Activated gamma-delta T cell treated with anti-CD3 and anti-CD28 coated beads, Interleukin-2, amount 50 U/mL, for 16 hours (primary cell): ENCODE measurements at places on chromosomes 4 and X.

- DNase-seq, result no peak
These were observed 12.9 kb upstream of the PAK3 start for GRCh38 chrX:111083081-111083480.

DNA sequence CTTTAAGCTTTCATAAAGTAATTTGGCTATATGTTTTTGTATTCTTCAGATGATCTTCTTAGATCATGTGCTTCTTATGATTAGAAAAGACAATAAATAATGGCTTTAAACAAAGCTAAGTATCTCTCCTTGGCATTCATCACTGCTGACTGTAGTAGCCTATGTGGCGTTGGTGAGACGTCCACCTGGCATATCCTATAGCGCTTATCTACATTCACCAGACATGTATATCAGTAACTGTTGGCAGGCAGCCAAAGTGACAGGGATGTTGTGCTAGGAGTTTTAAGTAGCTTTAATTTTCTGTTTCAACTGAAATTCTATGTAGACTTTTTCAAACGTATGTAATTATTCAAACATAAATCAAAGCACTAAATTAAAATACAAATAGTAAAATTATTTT lies 276.4 kb downstream of the IL15 start:
- no peak for DNase-seq

DNA sequence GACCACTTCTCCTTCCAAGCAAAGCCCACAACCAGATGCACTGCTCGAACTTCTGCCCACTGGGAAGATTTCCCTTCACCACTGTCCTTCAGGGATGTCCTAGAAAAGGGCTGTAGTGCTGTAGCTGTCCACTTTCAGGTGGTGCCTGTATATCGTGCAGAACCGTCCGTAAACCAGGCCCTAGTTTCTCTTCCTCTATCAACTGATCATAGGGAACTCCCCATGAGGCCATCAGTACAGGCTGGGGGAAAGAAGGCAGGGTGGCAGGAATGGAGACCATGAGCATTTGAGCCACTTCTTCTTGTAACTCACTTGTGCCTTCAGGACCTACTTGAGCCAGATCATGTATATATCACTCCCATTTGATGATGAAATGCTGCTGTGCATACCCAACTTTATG lies 57.3 kb upstream of the FAM9B start:
- DNase-seq, result no peak

DNA sequence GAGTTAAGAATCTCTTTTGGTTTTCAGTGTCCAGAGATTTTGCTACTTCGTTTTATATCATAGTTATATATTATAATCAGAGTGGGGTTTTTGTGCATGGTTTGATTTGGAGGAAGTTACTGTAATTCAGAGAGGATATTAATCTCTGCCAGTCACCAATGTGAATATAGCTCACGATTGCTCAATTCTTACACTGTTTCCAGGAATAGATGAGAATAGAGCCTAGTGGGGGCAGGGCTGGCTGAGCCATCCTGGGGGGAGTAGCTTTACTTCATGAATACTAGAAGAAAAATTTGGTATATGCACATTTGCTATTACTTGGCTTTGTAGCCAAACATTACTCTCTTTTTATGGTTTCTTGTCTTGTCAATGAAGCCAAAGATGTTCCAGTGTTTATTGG lies 60.9 kb upstream of the TRPC3 start:
- no peak for DNase-seq

- no peak for DNase-seq
These were observed 21.1 kb downstream of the PNMA6E start for GRCh38 chrX:153379971-153380581.

GRCh38 chrX:10048076-10048475 lies 80.9 kb downstream of the CLDN34 start:
- no peak for DNase-seq

DNA sequence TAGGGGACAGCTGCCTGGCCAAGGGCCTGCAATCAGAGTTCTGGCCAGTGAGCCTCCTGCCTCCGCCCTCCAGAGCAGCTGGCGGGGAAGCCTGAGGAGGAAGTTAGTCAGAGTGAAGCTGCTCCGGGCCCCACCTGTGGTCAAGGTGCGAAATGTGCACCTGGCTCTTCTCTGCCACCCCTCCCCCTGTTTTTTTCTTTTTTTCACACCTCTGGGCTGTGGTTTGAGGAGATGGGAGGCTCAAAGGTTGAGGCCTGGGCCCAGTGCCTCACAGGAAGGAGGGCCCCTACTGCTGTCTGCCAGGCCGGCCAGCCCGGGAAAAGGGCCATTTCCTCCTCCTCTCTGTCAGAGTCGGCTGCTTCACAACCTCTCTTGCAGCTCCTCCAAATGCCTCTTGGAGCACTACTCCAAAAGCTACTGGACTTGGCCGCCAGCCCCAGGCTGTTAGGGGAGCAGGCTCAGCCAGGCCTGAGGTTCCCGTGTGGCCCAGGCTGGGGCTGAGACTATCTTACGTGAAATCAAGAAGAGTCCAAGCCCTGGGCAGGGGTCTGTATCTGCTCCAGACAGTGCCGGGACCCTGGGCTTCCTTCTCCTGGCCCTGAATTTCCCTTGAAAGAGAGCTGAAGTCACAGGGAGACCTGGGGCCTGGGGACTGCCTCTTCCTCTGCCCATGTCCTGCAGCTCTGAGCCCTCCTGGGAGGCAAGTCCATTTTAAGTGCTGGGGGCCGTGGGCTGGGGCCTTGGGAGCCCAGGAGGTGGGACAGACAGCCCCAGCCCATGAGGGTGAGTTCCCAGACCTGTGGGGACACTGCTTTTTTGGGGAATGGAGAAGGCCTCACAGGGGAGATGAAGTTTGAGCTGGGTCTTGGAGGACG lies 4.5 kb upstream of the CXCR3 start:
- DNase-seq, result peak; percentile 71

DNA sequence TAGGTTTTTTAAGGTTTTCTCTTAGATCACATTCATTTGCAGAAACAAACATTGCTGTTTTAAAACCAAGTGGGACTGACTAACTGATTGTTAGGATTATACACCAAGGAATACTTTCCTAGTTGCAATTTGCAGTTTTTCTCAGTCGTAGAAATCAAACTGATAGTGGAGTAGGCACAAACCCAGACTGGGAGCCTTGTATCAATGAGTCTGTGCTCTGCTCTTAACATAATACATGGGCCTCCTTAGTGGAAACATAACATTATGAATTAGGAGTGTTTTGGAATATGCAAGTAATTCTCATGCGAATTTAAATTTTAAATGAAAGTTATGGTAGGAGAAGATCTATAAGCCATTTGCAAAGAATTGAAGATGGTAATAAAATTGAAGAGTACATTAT lies 223.5 kb downstream of the CLCN4 start:
- no peak for DNase-seq

GRCh38 chr4:113822555-113823290 lies 61.2 kb upstream of the CAMK2D start:
- no peak for DNase-seq

DNA sequence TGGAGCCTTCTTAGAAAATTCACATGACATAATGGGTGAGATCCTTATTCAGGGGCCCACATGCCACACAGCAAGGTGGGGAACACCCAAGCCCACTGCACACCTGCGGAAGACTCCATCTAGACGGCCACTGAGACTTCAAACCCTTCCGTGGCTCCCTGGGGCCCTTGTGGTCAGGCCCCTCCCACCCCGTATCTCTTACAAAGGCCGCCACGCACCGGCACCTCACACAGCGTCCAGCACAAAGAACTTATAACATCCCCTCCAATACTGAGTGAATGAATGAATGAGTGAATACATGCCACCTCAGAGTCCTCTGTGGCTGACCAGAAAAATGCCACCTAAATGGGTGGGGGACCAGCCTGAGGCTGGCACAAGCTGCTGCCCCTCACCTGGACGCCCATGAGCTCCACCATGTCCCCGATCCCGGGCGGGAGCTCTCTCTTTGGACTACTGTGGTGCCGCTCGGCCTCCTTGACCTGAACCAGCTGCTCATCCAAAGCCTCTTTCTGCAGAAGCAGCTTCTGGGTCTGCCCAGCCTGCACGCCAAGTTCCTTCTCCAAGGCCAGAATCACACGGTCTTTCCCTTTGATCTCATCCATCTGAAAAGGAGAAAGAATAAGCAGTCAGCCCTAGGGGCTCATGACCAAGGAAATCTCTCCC lies 66.9 kb upstream of the C4orf50 start:
- DNase-seq, result no peak

DNA sequence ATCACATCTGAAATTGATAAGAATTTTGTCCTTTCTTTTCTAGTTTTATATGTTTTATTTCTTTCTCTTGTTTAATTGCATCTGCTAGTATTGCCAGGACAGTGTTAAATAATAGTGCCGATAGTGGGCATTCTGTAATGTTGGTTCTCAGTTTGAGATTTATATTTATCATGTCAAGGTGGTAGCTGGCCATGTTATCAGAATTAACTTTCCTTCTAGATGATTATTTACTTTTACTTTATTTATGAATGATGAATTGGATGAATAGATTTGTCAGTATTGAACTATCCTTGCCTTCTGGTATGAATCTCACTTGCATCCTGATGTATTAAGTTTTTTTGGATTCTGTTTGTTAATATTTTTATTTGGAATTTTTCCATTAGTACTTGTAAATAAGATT lies 42.7 kb downstream of the METAP1 start:
- DNase-seq, result no peak

DNA sequence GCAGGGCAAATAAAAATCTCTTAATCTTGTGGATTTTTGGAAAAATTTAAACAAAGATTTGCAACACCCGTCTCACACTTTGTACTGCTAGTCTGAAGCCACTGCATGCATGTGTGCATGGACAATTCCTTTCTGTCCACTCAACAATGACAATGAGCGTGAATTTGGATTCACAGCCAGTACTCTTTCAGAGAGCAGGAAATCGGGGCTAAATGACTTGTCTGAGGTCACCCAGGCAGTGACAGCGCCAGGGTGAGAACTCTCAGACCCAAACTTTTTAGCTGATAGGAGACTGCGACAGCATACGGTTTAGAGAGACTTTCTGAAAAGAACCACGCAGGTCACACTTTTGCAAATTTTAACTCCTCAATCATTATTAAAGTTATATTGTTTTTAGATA lies 90.9 kb downstream of the ZNF827 start:
- DNase-seq, result no peak

DNA sequence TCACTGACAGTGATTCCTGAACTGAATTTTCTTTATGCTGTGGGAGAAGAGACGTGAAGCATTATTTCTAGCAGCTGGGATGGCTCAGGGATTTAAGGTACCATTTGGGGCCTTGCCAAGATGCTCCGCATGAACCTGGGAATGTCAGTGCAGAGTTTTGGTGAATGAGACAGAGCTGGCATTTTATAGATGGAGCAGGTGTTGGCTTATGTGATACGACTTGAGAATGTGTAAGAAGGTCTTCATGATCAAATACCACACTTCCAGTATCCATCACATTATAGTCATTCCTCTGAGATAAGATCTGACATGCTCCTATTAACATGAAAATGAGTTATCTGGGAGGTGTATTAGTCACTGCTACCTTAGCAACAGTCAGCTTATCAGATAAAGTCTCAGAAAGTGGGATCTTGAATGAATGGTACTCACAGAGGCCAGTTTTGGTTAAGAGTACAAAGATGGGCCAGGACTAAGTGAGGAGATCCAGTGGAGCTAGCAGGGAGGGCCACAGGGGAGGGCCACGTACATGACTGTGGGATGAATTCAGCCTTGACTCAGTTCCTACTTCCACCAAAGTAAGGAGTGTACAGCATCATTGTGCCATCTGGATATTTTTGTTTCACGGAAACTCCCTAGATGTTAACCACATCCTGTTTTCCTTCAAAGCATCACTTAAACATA lies 116.7 kb downstream of the SPCS3 start:
- no peak for DNase-seq

DNA sequence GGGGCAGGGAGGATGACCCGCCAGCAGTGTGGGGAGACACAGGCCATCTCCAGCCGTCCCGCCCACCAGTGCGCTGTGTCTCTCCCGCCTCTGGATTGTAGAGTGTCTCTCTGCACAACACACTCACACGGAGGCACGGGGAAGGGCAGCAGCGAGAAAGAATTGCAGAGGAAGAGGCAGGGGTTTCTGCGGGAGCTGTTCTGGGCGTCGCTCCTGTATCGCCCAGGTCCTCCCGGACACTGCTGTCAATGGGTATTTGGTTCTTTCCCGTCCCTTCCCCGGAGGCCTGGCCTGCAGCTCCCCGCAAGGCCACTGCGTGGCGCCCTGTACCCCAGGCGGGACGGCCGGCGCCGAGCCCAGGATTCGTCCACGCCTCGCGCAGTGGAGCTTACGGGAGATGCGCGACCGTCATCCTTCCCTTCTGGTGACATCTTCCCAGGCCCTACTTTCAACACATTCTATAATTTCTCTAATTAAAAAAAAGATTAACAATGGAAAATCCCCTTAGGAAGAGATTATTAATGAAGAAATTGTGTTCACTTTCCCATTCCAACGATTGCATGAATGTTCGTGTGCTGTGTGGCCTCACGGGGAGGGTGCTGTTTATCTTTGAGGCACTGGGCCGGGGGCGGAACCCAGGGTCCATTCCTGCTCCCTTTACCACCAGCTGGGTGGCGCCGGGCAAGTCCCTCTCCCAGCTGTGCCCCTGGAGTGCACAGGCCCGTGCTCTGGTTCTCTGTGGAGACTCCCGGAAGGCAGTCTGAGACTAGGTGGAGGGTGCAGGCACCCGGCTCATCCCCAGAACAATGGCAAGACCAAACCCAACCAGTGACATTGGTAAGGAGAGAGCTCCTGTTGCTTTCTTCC lies 95.7 kb downstream of the CPZ start:
- DNase-seq, result no peak

GRCh38 chr4:47525154-47525819 lies 40.2 kb downstream of the ATP10D start:
- no peak for DNase-seq

DNA sequence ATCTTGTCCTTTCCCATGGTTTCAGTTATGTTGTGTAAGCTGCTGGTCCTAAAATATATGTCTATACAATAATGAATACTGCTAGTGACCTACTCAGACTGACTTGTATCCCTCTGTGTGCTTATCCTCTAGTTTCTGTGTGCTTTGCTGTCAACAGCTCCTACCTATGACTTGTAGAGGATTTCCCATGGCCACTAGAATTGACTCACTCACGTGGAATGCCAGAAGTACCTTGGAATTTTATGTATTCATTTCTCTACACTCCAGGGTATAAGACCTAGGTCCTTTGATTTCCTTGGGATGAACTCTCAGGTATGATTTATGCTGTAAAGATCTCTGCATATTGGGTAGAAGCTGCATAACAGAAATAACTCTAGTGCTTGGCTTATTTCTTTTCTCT lies 279.9 kb upstream of the SLIT2 start:
- DNase-seq, result no peak

DNA sequence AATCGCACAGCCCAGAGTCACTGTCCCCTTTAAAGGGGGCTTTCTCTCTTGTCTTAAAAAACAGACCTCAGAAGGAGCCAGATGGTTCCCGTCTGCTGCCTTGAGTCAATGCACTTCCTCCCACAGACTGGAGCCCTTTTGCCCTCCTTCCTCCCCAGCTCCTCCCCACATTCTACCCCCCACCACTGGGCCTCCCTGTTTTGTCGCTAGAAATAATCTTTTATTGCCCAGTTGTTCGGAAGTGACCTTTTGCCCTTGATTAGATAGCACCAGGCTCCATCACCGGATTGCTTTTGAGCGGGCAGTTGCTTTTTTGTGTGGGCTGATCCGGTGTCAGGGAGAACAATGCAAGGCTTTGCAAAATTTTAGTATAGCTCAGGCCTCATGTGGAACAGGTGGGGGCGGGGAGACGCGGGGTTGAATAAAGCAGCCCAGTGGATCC lies 47.7 kb downstream of the SPRY1 start:
- DNase-seq, result no peak

GRCh38 chrX:53452812-53453211 lies 18.6 kb upstream of the HSD17B10 start:
- DNase-seq, result no peak
